ENCODE measurements at places on chromosomes 11 and 22.

- no peak for DNase-seq
Observed at GRCh38 chr11:119734788-119735187, 5.8 kb upstream of the NECTIN1 start.

DNA sequence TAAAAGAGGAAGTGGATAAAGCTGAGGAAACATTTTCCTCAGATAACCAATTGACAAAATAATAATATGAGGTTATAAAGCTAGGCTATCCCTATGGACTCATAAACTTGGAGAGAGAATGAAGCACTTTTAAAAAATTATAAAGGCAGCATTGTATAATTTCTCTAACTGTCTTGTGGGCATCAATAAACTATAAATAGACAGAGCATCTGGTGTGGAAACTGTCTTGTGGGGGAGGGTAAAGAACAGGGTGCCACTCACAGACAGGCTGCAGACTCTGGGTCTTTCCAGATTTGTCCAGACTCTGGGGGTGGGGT lies 333.5 kb downstream of the BUD13 start:
- no peak for DNase-seq

GRCh38 chr22:50456026-50456425 lies 18.8 kb downstream of the SBF1 start:
- DNase-seq: no peak

GRCh38 chr11:76609736-76610370 lies 60.7 kb downstream of the LRRC32 start:
- no peak for DNase-seq

- no peak for DNase-seq
Observed at GRCh38 chr11:78248191-78248590, 59.5 kb downstream of the USP35 start.

GRCh38 chr11:119100246-119100970 lies 1.2 kb downstream of the DPAGT1 start:
- DNase-seq: peak; percentile 23

DNA sequence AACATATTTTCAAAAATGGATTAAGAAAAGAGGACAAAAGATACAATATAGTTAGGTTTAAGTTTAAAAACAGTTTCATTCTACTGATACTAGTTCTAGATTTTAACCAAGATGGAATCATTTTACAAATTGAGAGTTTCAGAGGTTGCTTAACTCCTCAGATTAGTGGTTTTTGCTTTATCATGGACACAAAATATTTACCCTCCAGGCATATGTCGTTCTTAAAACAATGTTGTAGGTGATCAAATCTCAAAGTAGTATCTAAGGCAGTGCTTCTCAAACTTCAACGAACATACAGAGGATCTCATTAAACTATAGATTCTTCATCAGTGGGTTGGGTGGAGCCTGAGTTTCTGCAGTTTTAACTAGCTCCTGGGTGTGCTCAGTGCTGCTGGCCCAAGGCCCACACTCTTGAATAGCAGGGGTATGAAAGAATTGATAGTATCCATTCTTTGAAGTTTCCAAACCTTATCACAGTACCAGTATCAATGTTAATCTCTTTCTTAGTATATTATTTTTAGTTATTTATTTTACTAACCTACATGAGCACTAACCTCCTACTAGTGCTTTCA lies 48.0 kb downstream of the YAP1 start:
- DNase-seq: no peak

DNA sequence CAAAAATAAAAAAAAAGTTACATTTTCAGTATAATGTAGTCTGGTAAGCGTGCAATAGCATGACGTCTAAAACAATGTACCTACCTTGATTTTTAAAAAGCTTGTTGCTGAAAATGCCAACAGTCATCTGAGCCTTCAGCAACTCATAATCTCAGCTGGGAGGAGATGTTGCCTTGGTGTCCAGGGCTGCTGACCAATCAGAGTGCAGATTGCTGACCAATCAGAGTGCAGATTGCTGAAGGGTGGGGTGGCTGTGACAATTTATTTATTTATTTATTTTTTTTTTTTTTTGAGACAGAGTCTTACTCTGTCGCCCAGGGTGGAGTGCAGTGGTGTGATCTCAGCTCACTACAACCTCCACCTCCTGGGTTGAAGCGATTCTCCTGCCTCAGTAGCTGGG lies 17.8 kb downstream of the ZBED4 start:
- DNase-seq: no peak

Data from CD4-positive, alpha-beta T cell treated with Interferon alpha-2 for 1 hour (primary cell).